ENCODE measurements at places on chromosomes 12 and 14. TPM values are rescaled to one million over a fixed set of nuclear protein-coding genes. Genes with fewer than 3 reads are reported as not detected.

DNA sequence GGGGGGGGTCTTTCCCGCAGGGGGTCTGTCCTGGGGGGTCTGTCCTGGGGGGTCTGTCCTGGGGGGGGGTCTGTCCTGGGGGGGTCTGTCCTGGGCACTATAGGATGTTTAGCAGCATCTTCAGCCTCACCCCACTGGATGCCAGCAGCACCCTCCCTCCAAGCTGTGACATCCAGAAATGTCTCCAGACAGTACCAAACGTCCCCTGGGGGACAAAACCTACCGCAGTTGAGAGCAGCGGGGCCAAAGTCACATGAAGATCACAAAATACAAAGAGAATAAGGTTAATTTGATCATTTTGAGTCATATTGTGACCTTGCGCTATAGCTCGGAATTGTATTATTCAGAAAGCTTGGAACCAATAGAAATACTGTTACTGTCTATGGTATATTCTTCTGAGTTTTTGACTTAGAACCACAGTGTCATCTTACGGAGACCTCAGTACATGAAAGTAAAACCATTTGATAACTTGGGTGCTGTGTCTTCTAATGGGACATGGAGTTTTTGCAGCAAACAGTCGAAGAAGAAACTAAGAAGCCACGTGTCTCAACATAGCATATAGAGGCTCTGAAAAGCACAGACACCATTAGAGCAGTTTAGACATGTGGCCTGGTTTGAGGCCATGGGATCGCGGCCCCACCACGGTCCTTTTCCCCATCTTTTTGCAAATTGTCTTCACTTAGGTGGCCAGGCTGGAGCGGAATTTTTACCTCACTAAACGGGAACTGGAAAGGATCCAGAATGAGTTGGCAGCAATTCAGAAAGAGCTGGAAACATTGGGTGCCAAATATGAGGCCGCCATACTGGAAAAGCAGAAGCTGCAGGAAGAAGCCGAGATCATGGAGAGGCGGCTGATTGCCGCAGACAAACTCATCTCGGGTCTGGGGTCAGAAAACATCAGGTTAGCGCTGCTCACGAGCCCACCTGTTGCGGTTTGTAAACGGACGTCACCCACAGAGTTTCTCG is 59.9 kb downstream of the CCDC92 start:
- H3K27ac ChIP-seq = peak overlapping the region; percentile 87
- no peaks in the 10 kb centered on the region for H3K36me3 ChIP-seq
- DNase-seq = no peak
- peak overlapping the region; percentile 69 for H3K4me3 ChIP-seq
- peaks cover 23% of the 10 kb centered on the region for H3K27me3 ChIP-seq
- H3K4me1 ChIP-seq = peaks cover 12% of the 10 kb centered on the region

GRCh38 chr12:87233671-87234070 is 795.5 kb downstream of the C12orf50 start:
- H3K4me3 ChIP-seq = no peak overlapping the region
- no peak overlapping the region for H3K27ac ChIP-seq
- H3K27me3 ChIP-seq = no peaks in the 10 kb centered on the region
- H3K4me1 ChIP-seq = peaks cover 6% of the 10 kb centered on the region
- no peaks in the 10 kb centered on the region for H3K36me3 ChIP-seq

- H3K4me1 ChIP-seq = peaks cover 18% of the 10 kb centered on the region
- peaks cover 30% of the 10 kb centered on the region for H3K36me3 ChIP-seq
- no peak for DNase-seq
- H3K27me3 ChIP-seq = no peaks in the 10 kb centered on the region
- no peak overlapping the region for H3K4me3 ChIP-seq
- H3K27ac ChIP-seq = no peak overlapping the region
These were observed 17.2 kb downstream of the DERA start for GRCh38 chr12:15928346-15928745.

- H3K27ac ChIP-seq = no peak overlapping the region
- DNase-seq = no peak
- H3K4me1 ChIP-seq = peaks cover 15% of the 10 kb centered on the region
- H3K4me3 ChIP-seq = no peak overlapping the region
- no peaks in the 10 kb centered on the region for H3K36me3 ChIP-seq
These were observed 697 bp upstream of the GRIP1 start for GRCh38 chr12:66679461-66680084.

Gene LRRC9
- total RNA-seq = 1.7 TPM

Gene RND1
- total RNA-seq = 3.2 TPM
